ENCODE measurements at places on chromosomes 2 and 18. TPM values are rescaled to one million over a fixed set of nuclear protein-coding genes. Genes with fewer than 3 reads are reported as not detected.

Gene ARHGEF4
- 35.3 TPM for total RNA-seq

Gene UGT1A8
- total RNA-seq: not detected

Gene UGT1A5
- not detected for total RNA-seq

Gene TBR1
- 0.64 TPM for total RNA-seq

Gene GEN1
- 21.1 TPM for total RNA-seq

Gene DPP4
- total RNA-seq: 1.2 TPM

Gene CD8B2
- total RNA-seq: not detected
